ENCODE measurements at places on chromosomes 3 and 15.

- no peak for DNase-seq
Measured at GRCh38 chr15:47523681-47524475, 193.4 kb upstream of the SEMA6D start.

DNA sequence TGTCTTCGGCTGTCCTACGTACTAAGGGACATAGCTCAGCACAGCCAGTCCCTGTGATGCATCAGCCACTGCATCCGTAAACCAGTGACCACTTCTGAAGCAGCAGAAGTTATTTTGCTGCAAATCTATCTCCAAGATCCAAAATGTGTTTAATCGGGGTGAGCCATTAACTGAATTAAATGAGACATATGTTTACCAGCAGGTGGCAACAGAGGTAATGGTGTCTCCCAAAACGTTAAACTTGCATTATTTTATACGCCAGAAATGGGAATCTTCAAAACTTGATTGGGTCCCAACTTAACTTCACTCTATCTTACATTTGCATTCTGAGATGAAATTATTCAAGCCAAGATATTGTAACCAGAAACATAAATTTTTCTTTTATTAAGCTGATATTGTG is 75.3 kb upstream of the BOC start:
- DNase-seq: no peak

DNA sequence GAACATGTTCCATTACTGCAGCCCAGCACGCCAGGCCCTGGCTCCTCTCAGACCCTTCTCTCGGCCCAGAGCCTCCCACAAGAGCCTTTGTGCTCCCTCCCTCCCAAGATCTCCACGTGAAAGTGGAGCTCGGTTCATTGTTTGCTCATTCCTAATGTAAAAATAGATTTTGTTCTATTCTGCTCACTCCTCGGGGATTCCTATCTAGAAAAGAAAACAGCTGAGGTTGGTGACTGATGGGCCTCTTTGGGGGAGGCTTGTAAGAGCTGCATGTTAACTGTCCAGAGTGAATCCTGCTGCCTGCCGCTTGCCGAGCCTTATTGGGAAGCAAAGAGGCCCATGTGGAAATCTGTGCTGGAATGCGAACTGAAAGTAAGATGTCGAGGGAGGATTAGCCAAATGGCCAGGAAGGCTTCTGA is 267.1 kb downstream of the LRTM1 start:
- DNase-seq: no peak

DNA sequence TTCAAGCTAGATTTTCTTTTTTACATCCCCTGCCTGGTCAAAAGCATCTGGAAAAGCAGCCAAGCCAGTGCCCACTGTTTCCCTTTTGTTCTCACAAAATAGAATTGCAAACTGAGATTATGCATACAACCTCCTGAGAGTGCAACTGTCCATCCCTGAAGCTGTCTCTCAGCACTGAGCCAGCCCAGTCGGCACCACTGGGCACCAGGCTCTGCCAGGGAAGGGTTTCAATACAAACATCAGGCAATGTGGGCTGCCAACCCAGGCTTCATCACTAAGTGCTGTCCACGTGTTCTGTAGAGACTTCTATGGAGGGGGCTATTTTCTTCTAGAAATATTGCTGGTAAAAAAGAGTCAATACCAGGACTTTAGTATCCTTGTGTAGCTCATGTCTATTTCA is 356.3 kb upstream of the TBL1XR1 start:
- no peak for DNase-seq

GRCh38 chr3:69567710-69568052 is 171.6 kb upstream of the MITF start:
- no peak for DNase-seq

DNA sequence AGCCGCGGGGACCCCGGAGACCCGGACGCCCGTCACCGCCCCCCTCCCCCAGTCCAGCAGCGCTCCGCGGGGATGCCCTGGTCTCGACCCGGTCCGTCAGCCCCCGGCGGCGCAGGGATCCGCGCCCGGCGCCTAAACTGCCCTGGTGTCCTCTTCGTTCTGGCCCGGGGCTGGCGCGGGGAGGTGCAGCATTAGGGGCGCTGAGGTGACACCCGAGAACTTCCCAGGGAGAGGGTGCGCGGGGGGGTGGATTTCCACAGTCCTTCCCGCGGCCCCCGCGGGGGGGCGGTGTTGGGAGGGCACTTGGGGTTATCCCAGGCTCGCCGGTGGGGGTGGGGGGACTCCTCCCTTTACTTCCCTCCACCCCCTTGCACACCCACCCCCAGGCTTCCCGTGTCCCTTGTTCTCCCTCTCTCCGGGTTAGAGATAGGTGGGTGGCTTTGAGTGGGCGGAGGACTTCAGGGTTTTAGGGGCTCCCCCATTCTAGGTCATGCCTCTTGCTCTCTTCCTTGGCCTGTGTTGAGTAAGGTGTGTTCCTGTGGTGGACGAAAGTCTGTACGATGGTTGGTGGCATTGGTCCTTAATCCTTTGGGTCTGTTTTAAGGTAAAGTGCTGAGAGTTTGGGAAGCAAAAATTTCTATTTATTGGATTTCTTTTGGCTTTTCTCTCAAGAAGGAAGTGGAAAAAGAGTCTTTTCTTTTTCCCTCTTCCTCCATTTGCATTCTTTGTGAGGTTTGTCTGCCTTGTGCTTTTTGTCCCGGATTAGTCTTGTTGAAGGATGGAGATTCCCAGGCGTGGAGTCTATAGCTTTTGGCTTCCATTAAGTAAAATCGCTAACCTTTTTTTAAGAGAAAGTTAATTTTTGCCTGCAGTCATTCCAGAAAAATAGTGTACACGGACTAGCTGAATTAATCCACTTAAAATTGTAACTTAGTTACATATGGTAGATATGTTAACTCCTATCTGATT is 811 bp downstream of the SKIL start:
- DNase-seq: peak; percentile 66

DNA sequence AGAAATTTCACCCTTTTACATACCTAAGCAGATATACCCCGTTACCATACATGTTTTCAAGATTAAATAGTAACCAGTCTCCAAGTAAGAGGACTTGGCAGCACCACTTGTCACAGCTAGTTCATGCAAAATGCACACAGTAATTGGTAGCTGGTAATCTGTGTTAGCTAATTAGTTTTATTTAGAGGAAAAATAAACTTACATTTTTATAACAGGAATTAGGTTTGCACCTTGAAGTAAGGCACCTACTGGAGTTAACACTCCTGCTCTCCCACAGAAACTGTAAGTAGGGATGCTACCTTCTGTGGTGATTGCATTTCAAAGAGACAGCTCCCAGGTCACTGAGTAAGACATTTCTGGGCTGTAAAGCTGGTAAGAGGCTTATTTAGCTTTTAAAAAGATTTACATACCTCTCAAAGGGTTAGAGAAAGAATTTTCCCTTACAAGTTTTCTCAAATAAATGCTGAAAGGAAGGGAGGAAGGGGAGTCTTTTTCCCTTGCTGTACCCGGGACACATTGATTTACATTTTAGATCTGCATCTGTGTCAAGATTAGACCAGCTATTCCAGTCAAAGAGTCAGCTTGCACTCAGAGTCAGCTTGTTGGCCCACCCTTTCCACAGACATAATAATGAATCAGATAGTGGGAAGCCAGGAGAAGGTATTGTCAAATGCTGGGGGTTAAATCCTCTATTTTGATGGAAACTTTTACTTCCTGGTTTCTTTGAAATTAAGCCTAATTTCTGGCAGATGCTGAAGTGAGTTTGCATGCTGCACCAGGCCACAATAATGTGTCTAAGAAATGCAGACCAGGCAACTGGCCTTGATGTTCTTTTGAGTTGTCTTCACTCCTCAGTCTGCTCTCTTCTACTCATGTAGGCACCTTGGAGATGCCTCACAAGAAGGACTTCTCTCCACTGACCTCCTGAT is 77.6 kb upstream of the CHD2 start:
- no peak for DNase-seq

DNA sequence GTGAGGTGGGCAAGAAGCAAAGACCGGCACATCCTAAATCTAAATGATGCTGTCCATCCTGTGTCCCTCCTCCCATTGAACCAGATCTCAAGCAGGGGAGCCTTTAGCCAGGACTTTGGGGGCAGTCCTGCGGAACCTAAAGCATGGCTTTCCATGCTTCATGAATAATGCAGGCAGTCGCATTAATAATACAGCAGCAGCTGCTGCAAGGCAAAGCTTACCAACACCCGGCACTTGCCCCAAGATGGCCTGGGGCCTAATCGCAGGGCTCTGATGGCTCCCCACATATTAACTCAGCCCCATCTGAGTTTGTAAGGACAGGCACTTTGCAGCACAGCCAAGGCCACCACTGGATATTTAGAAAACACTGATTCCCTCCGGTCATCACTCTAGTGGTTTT is 114.4 kb downstream of the NTRK3 start:
- no peak for DNase-seq

DNA sequence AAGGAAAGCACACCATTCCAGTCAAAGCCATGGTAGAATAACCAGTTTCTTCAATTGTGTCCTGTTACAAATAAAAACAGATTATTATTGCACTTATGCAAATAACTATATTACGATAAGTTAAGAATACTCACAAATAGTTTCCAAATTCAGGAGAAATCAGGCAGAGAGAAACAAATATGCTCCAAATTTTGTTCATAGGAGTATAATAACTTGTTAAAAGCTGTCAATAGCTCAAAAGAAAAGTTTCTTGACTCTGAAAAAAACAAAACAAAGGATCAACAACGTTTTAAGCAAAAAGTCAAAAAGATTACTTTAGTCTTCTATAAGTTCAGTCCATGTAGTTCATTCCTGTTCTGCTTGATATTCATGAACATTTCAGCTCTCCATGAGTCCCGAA is 59.7 kb upstream of the BDH1 start:
- no peak for DNase-seq

GRCh38 chr3:175111036-175111435 is 251.9 kb downstream of the NAALADL2 start:
- no peak for DNase-seq

GRCh38 chr3:138072796-138073195 is 42.6 kb downstream of the DZIP1L start:
- DNase-seq: no peak

DNA sequence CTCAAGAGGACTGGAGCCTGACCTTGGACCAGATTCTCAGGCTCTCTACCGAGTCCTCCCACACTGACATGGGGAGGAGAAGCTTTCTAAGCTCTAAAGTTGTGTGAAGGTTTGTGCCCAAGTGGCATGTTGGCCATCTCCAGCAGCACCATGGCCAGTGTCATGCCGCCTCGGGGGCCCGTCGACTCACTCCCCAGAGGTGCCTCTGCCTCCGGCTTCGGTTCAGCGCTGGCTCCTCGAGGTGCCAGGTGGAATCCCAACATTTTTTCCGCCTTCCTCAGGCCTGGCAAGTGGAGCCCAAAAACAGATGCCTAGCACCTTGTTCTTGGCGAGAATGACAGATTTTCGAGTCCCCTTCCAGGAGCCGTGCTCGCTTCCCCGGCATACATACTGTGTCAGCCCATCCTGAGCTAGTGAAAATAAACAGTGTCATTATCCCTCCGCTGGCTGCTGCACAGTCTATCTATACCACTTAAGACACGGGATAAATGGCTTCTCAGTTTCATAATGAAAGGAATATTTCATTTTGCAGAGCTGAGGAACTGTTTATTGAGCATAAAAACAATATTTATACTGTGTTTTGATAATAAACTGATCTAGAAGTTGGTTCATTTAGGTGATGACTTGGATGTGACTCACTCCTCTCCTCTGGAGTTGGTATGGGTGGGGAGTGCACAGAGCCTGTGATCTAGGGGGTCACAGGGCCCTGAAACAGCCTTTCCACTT is 328.5 kb upstream of the TLE3 start:
- no peak for DNase-seq

- DNase-seq: no peak
Measured at GRCh38 chr3:156604642-156605144, 49.8 kb upstream of the SSR3 start.

DNA sequence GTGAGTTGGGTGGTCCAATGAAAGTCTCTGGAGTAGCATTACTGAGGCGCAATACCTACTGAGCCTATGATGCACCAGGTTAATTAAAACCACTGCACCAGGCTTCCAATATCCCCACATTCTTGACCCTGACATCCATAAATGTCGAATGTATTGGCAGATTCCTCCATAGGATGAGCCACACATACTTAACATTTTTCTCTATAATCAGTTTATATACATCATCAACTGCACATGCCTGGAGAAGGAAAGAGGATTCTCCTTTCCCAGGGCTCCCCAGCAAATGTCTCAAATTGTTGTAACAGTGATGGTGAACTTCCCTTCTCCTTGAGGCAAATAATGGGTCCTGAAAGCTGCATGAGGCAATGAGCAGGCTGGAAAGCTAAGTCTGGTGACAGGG is 82.3 kb upstream of the LPP start:
- no peak for DNase-seq

DNA sequence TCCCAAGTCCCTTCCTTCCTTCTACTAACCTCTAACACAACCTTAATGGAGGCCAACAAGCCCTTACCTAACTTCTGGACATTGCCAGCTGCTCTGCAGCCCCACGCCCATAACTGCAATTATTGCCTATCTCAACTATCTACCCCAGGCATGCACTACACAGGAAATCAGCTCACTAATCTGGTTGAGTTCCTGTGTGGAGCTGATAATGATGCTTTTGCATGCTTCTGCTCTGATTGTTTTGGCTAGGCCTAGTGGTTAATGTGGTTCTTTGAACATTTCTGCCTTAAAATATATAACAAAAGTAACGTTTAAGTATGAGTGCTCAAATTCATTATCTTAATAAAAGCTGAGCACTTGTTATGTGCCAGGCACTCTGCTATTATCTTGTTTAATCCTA is 463.9 kb downstream of the MFSD1 start:
- no peak for DNase-seq

- no peak for DNase-seq
Measured at GRCh38 chr3:163508206-163508605, 1570.1 kb downstream of the SI start.

DNA sequence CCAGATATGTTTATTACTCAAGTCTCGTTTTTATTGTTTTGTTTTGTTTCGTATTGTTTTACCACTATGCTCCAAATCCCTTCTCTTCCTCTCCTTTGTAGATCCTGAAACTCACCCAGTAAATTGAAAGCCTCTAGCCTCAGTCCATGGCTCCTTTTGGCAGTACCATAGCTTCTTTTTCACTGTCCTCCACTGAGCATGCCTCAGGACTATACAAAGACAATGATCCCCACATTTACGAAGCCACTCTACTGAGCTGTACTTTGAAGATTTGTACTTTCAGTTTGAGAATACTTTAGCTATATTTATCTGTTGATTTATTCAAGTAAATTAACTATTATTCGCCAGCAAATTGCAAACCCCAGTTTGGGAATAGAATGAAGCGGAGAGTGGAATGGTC is 159.1 kb upstream of the SLITRK3 start:
- DNase-seq: no peak

DNA sequence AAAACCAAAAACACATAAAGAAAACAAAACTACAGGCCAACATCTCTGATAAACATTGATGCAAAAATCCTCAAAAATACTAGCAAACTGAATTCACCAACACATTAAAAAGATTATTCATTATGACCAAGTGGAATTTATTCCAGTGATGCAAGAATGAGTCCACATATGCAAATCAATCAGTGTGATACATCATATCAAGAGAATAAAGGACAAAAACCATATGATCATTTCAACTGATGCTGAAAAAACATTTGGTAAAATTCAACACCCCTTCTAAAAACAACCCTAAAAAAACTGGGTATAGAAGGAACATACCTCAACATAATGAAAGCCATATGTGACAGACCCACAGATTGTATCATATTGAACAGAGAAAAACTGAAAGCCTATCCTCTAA is 265.6 kb upstream of the DCBLD2 start:
- no peak for DNase-seq

- no peak for DNase-seq
Measured at GRCh38 chr3:172083995-172084409, 44.6 kb downstream of the FNDC3B start.

- DNase-seq: no peak
Measured at GRCh38 chr15:52496776-52497470, 31.8 kb downstream of the MYO5A start.

GRCh38 chr3:101813817-101814440 is 34.9 kb downstream of the NXPE3 start:
- DNase-seq: no peak
